Activated B cell treated with CpG ODN at 0.5 μM for 24 hours (primary cell): ENCODE measurements at places on chromosomes 4 and X. TPM values are rescaled to one million over a fixed set of nuclear protein-coding genes. Genes with fewer than 3 reads are reported as not detected.

Gene MAGEA2
- total RNA-seq = not detected in 2 replicates

DNA sequence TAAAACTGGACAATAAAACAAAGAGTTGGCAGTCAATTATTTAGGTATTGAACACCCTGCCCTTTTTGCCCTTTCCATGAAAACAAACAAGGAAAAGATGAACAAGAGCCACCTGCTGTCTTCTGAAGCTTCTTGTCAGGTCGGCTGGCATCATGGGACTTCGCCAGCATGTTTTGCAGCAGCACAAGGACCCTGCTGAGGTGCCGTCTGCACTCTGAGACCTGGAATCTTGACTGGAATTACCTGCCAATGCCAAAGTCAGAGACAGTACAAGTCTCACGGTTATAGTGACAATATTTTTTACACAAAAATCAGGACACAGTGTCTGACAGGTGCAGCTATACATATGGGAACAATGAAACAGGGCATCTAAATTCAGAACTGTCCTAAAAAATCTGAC is 284.5 kb downstream of the GASK1B start:
- H3K4me3 ChIP-seq = no peak overlapping the region
- no peaks in the 10 kb centered on the region for H3K27me3 ChIP-seq
- no peak for DNase-seq
- H3K27ac ChIP-seq = no peak overlapping the region
- H3K36me3 ChIP-seq = no peaks in the 10 kb centered on the region

Gene ITM2A
- 9.3 and 13.3 TPM in 2 replicates for total RNA-seq

- no peak for DNase-seq
- no peaks in the 10 kb centered on the region for H3K36me3 ChIP-seq
- no peaks in the 10 kb centered on the region for H3K4me1 ChIP-seq
- no peaks in the 10 kb centered on the region for H3K27me3 ChIP-seq
These were observed 74.5 kb downstream of the QDPR start for GRCh38 chr4:17437396-17437795.
